Activated naive CD4-positive, alpha-beta T cell (primary cell): ENCODE measurements at places on chromosomes 2 and 18.

DNA sequence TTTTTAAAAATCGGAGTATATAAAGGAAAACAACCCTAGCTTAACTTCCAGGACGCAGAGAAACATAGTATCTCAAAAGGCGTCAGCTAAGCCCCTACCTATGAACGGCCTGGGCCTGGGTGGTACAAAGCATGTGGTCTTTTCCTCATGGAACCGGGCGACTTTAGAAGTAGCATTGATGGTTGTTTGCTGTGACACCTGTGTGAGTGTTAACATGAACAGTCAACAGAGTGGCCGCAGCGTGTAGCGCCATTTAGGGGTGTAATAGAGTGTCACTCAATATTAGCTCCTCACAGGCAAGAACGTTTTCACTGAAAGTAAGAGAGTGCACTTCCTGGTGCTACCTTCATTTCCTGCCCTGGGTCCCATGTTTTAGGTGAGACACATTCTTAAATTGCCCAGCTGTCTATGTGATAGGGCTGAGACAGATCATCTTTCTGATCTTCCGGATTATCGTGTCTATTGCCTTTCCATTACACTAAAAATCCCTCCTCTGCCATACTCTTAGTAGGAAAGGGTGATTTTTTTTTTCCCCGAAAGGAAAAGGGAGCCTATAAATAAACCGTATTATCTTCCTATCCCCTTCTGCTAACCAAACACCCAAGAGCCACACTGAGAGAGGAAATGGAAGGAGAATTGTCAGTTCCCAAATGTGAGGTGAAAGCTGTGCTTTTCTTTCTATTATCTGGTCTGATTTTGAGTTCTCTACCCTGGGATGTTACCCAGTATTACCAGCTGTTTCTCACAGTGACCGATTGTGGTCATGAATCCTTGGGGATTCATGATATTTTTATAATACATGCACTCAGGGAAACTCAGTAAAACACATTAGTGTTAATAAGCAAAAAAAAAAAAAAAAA lies 1.3 kb downstream of the GORASP2 start:
- DNase-seq: peak; percentile 30

GRCh38 chr2:168002021-168002553 lies 245.3 kb downstream of the STK39 start:
- DNase-seq: no peak

GRCh38 chr2:237509905-237510304 lies 22.9 kb downstream of the MLPH start:
- DNase-seq: no peak

DNA sequence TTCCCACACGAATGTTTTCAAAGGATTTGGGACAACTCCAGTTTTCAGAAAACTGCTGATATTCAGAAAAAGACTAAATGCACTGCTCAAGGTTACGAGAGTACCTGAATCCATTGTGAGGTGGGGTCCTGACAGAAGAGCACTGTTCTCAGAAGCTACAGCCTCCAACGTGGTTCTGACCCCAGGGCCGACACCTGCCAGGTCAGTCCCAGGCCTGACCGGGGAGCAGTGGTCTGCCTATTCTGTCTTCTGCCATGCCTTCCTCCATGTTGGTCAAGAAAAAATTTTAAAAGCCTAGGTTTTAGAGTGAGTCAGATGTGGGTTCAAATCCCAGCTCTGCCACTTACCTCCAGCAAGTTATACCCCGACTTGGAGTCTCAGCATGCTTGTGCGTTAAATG lies 212.3 kb downstream of the BCL11A start:
- DNase-seq: no peak

- DNase-seq: no peak
Observed at GRCh38 chr2:26557244-26557925, 79.5 kb upstream of the OTOF start.

GRCh38 chr2:98806236-98806697 lies 75.3 kb upstream of the MGAT4A start:
- DNase-seq: no peak

DNA sequence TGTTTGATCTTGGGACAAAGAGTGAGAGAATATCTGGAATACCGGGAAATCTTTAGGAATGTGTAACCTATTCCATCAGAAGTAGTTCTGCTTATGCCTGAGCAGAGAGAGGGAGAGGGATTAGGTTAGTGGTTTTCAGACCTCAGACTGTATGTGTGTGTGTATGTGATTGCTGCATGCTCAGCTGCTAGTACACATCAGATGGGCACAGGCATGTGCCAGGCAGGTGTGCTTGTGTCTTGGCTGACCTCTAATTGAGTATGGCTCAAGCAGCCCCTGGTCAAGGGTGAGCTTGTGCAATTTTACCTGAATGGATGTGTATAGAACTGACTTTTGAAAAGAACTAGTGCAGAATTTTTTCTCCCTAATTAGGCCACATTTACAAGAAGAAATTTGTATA lies 91.2 kb downstream of the INSIG2 start:
- no peak for DNase-seq

DNA sequence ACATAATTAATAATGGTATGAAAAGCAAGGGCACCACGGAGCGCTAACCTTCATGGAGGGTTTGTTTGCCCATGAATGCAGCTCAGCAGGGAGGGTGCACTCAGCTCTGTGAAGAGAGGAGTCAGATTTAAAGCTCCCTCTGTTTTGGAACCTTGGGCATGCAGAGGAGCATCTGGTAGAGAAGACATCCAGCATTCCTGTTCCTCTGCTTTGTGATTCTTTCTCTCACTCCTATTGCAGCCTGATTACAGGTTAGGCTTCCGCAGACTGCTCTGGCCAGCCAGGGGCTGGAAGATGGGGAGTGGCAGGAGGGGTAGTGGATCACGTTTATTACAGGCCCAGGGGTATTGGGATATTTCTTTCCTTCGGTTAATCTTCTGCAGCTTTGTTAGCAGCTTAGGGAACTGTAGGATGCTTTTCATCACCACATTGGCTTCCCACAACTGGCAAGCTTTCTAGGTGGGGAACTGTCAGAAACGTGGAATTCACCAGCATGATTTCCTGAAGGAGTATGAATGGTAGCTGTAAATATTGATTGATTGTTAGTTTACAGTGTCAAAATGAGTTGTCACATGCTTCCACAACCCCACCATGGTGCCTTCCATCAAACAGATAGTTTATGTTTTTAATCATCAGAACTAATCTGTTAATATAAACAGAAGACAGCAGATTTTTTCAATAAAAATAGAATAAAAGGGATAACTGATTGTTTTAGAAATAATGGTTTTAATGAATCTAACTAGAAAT lies 201.1 kb downstream of the VAPA start:
- DNase-seq: no peak

DNA sequence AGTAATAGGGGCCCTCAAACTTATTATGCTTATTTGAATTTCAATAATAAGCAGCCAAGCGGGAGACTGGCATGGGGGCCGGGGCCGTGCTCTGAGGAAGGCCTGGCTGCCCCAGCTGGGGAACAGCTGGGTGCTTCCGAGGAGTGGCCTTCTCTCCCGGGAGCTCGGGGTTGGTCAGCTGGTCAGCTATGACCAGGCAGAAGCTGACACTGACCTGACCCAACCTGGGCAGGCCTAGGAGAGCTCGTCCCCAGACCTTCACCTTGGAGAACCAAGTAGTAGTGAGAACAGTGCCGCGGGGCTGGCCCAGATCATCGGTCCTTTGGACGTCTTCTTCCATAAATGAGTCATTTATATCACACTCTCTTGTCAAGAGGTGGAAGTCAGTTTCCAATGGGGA lies 36.1 kb downstream of the RRM2 start:
- no peak for DNase-seq

DNA sequence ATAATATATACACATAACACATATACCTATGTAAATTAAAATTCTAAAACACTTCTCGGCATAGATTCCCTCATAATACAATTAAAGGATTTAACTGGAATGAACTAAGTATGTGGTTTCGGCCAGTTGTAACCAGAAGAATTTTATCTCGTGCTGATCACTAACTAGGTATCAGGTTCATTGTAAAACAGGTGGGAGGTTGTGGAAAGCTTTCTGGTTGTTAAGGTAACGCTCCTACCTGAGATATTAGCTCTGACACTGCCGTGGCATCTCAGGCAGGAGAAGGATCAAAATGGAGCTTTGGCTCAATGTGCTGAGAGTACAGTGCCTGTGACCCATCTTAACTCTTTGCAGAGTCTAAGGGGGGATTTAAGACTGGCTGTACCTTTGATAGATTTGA lies 42.5 kb downstream of the SLC9A2 start:
- no peak for DNase-seq

GRCh38 chr2:238521870-238522269 lies 95.1 kb downstream of the ASB1 start:
- no peak for DNase-seq

GRCh38 chr18:45324495-45325113 lies 290.7 kb upstream of the SLC14A2 start:
- DNase-seq: no peak

DNA sequence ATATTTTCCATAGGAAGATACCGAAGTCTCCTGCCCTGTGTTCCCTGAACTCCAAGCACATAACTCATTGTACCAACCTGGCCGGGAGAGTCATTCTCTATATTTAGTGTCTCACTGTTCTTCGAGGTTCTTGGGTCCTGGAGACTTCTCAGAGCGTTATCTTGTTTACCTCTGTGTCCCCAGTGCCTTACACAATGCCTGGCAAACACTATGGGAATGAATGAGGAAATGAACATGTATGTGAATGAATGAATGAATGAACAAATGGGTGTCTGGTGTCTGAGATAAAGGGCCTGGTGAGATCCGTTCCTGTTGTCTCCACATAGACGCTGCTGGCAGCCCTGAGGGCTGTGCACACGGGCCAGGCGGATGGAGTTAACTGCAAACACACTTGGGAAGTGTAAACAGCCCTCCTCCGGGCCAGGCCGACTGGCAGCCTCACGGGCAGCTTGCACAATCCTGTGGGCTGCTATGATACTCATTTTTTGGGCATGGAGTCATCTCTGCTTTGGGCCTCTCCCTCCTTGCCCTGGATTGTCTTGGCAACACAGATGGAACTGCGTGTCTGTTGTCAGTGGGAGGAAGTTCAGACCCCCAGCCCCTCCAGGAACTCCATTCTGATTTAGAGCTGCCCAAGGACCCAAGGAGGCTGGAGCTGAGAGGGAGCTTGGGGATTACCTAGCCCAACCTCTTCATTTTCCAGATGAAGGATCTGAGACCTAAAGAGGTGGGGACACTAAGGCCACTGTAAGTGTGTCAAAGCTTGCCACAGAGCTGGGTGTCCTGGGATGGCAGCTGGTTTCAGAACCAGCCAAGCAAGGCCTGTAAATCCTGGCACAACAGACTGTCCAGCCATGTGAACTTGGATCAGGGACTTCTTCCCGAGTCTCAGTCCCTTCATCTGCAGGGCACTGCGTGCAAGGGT lies 124.4 kb downstream of the INHBB start:
- no peak for DNase-seq

DNA sequence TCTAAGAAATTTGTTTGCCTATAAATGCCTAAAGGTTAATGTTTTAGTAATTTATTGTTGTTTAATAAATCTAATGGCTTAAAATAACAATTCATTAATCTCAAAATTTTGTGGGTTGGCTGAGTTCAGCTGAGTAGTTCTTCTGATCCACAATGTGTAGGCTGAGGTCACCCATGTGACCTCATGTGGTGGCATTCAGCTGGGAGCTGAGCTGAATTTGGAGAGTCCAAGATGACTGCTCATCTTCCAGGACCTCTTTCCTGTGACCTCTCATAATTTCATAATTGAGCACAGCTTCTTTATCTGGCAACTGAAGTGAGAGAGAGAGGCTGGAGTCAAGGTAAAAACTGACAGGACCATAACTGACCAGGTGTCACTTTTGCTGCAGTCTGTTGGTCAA lies 132.4 kb downstream of the TXNL1 start:
- no peak for DNase-seq

DNA sequence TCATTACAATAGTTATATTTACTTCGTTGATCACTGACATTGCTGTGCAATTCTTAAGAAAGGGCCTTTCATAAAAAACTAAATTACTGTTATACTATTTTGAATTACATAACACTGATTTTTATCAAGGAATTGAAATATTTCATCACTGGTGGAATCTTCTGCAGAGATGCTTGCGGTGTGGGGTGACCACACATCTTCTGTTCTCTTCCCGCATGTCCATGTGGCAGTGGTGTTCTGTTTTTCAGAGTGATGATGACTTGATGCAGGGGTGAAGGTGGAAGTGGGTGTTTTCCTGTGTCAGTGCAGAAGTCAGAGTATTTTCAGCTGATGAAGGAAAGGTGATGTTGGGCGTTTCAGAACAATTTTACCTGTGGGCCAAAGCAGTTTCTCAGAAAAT lies 7.0 kb downstream of the CNDP2 start:
- DNase-seq: no peak

DNA sequence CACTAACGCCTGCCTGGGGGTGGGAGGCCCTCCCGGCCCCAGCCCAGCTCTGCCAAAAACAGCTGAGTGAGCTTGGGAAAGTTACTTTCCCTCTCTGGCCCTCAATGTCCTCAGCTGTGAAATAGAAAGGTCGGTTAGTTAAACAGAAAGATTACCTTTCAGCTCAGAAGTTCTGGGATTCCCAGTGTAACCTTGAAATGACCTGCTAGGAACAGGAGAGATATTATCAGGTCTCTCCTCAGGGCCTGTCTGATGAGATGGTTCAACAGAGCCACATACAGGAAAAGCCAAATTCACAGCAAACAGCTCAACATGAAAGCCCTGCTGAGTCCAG lies 68.8 kb downstream of the LBH start:
- no peak for DNase-seq

DNA sequence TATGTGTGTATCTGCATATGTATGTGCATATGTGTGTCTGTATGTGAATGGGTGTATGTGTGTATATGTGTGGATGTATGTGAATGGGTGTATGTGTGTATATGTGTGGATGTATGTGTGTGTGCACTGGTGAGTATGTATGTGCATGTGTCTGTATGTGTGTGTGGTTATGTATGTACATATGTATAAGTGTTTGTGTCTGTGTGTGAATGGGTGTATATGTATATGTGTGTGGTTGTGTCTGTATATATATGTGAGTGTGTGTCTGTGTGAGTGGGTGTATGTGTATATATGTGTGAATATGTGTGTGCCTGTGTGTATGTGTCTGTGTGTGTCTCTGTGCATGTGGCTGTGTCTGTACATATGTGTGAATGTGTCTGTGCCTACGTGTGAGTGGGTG lies 748.4 kb upstream of the HS6ST1 start:
- no peak for DNase-seq

GRCh38 chr2:181164699-181165098 lies 184.3 kb downstream of the UBE2E3 start:
- no peak for DNase-seq

DNA sequence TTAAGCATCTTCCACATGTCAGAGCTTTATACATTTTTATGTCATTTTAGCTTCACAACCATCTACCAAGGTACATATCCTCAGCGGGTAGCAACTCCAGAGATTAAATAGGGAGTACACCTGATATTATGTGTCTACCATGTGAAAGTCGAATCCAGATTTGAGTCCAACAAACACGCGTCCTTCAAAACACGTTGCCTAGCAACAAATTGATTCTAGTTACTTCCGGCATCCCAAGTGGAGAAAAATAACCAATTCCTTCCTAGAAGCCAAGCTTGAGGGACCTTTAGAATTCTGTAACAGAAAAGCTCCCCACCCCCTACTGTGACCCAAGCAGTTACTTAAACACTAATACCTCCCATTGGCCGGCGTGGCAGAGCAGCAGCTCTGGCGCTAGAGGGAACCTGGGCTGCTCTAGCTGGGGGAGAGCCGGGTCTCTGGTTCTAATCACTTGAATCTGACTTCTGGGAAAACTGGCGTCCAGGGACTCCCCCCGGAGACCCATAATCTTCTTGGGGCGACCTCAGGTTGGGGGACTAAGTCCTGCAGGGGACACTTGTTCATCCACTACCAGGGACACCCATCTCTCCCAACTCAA lies at the start of gene ERICH2:
TSS of gene ERICH2 (plus strand) at position 371 of the 598 bp plus-strand sequence. CDS start 304 bp downstream, outside the sequence.
- DNase-seq: no peak
